ENCODE measurements at places on chromosomes 11 and 22. TPM values are rescaled to one million over a fixed set of nuclear protein-coding genes. Genes with fewer than 3 reads are reported as not detected.
A peak's percentile ranks its signal among the peaks of the same experiment; 100 is the strongest.

Gene NPTXR
- 3.8 TPM for total RNA-seq

Gene GRIA4
- total RNA-seq, result not detected

Gene SNRPD3
- 95.2 TPM for total RNA-seq

Gene LMNTD2
- 4.4 TPM for total RNA-seq

Gene GSTT2
- total RNA-seq, result 0.95 TPM

Gene TIGD3
- total RNA-seq, result 0.64 TPM

- no peak overlapping the region for H3K27ac ChIP-seq
- no peak for DNase-seq
- H3K4me1 ChIP-seq, result no peaks in the 10 kb centered on the region
- H3K36me3 ChIP-seq, result no peaks in the 10 kb centered on the region
- H3K4me3 ChIP-seq, result no peak overlapping the region
- no peaks in the 10 kb centered on the region for H3K27me3 ChIP-seq
Observed at GRCh38 chr11:36051235-36052144, 107.6 kb downstream of the LDLRAD3 start.

DNA sequence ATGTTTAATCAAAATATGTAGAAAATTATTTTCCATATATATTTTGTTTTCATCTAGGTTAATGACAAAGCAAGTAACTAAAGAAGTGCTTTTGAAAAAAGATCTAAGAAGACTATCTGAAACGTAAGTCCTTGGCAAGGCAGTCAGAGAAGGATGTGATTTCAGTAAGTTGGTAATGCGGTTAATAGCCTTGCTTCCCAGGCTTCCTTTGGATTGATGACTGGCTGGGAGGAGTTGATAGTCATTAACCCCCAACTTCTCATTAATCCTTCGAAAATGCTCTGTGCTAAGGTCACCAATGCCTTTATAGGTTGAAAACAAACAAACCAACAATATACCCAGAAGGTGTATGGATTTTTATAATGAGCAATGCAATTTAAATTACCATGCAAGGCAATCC, 1326.5 kb downstream of the LRRC4C start:
- H3K36me3 ChIP-seq, result no peaks in the 10 kb centered on the region
- no peak overlapping the region for H3K4me3 ChIP-seq
- no peaks in the 10 kb centered on the region for H3K4me1 ChIP-seq
- no peak for DNase-seq

- H3K4me3 ChIP-seq, result no peak overlapping the region
- H3K27ac ChIP-seq, result no peak overlapping the region
Observed at GRCh38 chr11:46743693-46744339, 24.8 kb downstream of the F2 start.

DNA sequence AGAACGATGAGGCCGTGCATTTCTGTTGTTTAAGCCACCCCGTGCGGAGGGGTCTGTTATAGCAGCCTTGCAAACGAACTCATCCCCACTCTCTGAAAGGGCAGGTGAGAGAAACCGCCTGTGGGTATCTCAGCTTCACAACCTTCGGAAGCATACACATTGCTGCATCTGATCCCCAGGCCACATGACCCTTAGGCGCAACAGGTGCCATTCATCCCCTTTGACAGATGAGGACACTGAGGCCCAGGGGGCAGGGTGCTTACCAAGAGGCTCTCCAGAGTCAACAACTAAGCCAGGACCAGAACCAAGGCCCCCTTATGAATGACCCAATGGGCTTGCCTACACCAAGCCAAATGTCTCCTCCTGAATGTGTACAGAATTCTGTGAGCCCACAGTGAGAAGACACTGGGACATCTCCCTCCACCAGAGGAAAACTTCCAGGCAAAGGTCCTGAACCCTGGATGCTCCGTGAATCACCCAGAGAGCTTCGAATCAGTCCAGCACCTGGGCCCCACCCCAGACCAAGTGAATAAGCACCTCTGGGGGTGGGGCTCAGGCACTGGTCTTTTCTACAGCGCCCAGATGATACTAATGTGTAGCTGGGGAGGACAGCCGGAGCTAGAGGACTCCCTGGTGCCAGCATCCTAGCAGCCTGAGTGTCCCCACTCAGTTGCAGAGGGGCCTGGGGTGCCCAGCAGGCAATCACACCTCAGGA, 83.2 kb downstream of the BUD13 start:
- H3K4me1 ChIP-seq, result no peaks in the 10 kb centered on the region
- no peak overlapping the region for H3K4me3 ChIP-seq
- H3K36me3 ChIP-seq, result no peaks in the 10 kb centered on the region
- no peak overlapping the region for H3K27ac ChIP-seq
- DNase-seq, result peak; percentile 54
- no peaks in the 10 kb centered on the region for H3K27me3 ChIP-seq

DNA sequence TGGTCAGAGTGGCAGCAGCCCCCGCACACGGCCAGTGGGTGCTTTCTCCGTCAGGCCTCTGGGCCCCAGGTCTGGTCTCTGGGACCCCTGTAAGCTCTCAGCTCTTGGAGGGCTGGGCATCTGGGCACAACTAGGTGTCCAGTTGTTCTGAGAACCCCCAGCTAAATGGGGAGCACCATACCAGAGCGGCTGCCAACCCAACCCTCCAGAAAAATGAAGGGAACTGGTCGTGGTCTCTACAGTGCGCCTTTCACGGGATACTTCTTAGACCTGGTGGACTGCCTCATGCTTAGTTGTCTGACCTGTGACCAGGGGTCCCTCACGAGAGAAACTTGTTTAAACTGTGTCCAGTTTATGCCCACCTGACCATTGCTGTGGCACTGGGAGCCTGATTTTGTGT, 104.9 kb downstream of the BCR start:
- peaks cover 22% of the 10 kb centered on the region for H3K4me1 ChIP-seq
- H3K27ac ChIP-seq, result no peak overlapping the region
- DNase-seq, result no peak
- peaks cover 67% of the 10 kb centered on the region for H3K36me3 ChIP-seq

DNA sequence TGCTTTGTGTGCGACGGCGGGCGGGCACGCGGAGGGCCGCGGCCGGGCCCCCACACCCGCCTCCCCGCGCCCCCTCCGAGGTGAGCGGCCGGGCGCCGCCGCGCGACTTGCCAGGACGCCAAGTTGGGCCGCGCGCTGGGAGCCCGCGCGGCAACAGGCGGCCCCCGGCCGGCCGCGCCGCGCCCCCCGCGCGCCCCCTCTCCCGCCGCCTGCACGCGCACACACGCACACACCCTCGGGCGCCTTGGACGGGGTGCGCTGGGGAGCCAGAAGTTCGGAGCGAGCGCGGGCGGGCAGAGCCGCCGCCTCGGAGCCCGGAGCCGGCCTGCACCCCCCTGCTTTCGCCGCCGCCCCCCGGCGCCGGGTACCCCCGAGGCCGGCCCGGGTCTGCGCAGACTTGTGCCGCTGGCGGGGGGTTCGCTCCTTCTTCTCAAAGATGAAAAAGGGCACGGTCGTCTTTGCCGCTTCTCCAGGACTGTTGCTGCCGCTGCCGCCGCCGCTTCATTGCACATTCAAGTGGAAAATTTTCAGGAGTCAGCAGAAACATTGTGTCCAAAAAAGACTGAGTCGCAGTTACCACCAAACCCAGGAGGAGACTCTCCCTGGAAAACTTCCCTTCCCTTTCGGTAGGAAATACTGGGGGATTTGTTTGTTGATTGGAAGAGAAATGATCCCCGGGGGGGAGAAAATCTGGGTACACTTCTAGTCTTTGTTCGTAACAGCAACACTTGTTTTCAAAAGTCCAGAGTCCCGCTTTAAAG, 895 bp downstream of the TEAD1 start:
- no peak for DNase-seq
- H3K36me3 ChIP-seq, result no peaks in the 10 kb centered on the region
- peak overlapping the region; percentile 59 for H3K27ac ChIP-seq
- H3K4me3 ChIP-seq, result peak overlapping the region; percentile 59
- H3K4me1 ChIP-seq, result peaks cover 45% of the 10 kb centered on the region
- no peaks in the 10 kb centered on the region for H3K27me3 ChIP-seq

GRCh38 chr22:43882122-43882767, 9.6 kb downstream of the PNPLA5 start:
- no peak overlapping the region for H3K4me3 ChIP-seq
- DNase-seq, result peak; percentile 35
- H3K27me3 ChIP-seq, result peaks cover 89% of the 10 kb centered on the region
- no peak overlapping the region for H3K27ac ChIP-seq

DNA sequence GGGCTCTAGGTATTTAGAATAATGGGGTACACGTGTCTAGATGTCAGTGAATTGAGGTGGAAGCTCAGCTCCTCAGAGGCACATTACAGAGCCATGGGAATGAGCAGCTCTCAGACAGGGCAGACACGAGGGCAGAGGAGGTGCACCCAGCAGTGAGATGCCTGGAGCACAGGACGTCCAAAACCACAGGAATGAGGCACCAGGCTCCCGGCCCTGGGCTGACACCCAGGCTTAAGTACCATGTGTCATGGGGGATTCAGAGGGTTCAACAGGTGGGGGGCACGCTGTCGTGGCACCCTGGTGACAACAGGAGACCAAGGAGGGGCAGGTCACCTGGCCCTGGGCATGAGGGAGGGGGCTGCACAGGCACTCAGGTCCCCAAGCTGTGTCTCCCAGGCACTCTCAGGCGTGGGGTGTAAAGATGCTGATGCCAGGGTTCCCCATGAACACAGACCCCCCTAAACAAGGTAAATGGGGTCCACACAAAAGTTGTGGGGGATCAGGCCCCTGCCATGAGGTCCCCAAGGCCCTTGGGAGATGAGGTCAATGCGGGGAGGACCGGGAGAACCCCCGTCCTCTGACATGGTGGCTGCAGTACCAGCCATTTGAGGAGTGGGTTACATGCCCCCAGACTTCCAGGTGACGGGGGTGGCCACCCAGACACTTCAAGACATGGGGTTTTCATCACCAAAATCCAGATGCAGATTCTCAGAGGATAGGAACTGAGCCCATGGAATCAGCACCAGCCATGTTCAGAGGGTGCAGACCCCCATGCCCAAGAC, 5.6 kb upstream of the SYT8 start:
- H3K4me1 ChIP-seq, result peaks cover 62% of the 10 kb centered on the region
- DNase-seq, result no peak
- no peak overlapping the region for H3K27ac ChIP-seq

DNA sequence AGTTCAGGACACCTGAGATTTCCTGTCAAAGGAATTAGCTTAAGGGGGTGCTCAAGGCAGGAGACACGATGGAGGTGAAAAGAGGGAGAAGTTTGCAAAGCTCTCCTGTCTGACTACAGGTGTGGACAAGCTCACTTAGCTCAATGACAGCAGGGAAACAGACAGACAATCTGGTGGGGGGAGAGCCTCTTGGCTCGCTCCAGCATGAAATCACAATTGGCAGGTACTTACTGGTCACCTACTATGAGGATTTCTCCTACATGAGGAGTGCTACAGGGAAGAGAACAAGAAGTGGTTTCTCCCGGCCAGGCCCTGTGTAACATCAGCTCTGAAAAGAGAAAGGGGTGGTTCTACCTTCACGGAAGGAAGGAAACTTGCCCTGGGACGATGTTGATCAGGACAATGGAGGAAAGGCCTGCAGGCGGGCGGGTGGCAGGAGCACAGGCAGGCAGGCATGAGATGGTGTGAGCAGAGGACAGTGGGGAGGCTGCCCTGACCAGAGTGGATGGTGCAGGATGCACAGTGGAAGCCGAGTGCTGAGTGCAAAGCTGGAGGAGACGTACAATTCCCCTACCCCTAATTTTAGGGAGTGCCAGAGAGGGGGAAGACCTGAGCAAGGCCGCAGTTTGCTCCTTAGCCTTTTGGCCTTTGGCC, 57.9 kb upstream of the CRTAM start:
- peak overlapping the region; percentile 50 for H3K27ac ChIP-seq
- DNase-seq, result no peak

DNA sequence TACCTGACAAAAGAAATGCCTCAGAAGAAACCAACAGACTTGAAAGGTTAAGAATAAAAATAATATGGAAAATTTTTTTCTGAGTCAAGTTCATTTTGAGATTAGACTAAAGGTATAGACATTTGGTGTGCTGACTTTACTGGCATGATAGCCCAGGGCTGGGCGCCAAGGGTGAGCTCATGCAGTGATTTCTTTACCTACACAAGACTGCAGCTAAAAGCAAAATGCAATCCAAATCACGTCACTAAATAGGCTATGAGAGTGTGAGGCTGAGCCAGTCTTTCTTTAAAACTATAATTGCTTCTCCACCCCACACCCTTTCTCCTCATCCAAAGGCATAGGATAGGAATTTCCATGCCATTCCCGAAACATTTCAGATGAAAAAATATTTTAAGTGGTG, 196.5 kb downstream of the FAM76B start:
- H3K27ac ChIP-seq, result no peak overlapping the region
- H3K36me3 ChIP-seq, result no peaks in the 10 kb centered on the region
- no peak overlapping the region for H3K4me3 ChIP-seq

- H3K36me3 ChIP-seq, result peaks cover 100% of the 10 kb centered on the region
- peak; percentile 14 for DNase-seq
- H3K27me3 ChIP-seq, result no peaks in the 10 kb centered on the region
- H3K27ac ChIP-seq, result no peak overlapping the region
- H3K4me1 ChIP-seq, result peaks cover 80% of the 10 kb centered on the region
- no peak overlapping the region for H3K4me3 ChIP-seq
Observed at GRCh38 chr22:24564376-24565058, 8.7 kb downstream of the SNRPD3 start.

DNA sequence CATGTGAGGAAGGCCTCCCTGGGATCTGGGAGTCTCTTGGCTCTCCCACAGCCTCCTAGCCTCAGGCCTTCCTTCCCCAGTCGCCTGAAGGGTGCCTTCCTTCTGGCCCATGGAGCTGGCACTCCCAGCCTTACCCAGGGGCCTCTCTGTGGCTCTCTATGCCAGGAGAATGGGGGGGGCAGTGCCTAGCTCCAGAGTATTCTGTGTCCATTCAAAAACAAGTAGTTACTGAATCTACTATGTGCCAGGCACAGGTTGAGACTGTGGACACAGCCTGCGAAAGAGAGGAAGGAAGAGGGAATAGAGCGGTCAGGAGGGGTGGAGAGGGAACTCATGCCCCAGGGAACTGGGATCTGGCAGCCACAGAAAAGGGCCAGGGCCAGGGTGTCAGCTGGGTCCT, 2.7 kb upstream of the PLA2G3 start:
- H3K4me3 ChIP-seq, result no peak overlapping the region
- DNase-seq, result no peak
- no peaks in the 10 kb centered on the region for H3K4me1 ChIP-seq
- no peaks in the 10 kb centered on the region for H3K27me3 ChIP-seq
- no peak overlapping the region for H3K27ac ChIP-seq
- no peaks in the 10 kb centered on the region for H3K36me3 ChIP-seq

DNA sequence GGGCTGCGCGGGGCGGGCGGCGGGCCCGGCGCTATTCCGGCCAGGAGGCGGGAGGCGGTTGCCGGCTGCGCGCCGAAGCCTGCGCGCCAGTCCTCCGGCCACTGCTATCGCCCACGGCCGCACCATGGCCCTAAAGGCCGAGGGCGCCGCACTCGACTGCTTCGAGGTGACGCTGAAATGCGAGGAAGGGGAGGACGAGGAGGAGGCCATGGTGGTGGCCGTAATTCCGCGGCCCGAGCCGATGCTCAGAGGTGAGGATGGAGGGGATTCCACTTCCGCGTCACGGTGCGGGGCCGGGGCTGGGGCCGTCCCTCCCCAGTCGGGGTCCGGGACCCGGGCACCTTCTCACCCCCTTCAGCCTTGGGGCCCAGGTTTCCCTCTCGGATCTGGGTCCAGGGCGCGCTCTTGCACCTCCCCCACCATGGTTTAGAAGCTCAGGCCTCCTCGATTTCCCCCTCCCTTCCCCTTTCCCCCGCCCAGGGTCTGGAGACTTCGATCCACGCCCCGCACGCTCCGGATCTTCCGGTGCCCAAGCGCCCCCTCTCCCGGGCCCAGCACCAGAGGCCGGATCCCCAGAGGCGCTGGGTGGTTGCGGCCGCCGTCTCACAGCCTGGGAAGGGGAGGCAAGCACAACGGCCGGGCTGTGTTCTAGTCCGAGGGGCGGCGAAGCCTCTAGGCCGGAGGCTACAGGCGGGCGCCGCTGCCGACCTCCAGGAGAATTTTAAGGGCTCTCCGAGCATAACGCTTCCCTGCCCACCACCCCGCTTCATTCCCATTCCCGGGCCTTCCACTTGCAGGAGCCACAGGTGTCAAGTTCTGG, 517 bp downstream of the SPINDOC start:
- peak overlapping the region; percentile 93 for H3K4me3 ChIP-seq
- H3K27me3 ChIP-seq, result no peaks in the 10 kb centered on the region
- peaks cover 14% of the 10 kb centered on the region for H3K36me3 ChIP-seq
- H3K4me1 ChIP-seq, result peaks cover 49% of the 10 kb centered on the region
- H3K27ac ChIP-seq, result peak overlapping the region; percentile 72
- peak; percentile 84 for DNase-seq

All from spleen (tissue), 13 donors.